Endodermal cell (in vitro differentiated cells): ENCODE measurements at places on chromosomes 2 and 18. TPM values are rescaled to one million over a fixed set of nuclear protein-coding genes. Genes with fewer than 3 reads are reported as not detected.

Gene IL1F10
- total RNA-seq = not detected in 3 replicates

GRCh38 chr2:166700079-166700478 lies 188.2 kb upstream of the XIRP2 start:
- H3K4me1 ChIP-seq = no peaks in the 10 kb centered on the region
- no peaks in the 10 kb centered on the region for H3K36me3 ChIP-seq
- no peak for DNase-seq
- H3K27me3 ChIP-seq = no peaks in the 10 kb centered on the region
- H3K4me3 ChIP-seq = no peak overlapping the region
- H3K27ac ChIP-seq = no peak overlapping the region

DNA sequence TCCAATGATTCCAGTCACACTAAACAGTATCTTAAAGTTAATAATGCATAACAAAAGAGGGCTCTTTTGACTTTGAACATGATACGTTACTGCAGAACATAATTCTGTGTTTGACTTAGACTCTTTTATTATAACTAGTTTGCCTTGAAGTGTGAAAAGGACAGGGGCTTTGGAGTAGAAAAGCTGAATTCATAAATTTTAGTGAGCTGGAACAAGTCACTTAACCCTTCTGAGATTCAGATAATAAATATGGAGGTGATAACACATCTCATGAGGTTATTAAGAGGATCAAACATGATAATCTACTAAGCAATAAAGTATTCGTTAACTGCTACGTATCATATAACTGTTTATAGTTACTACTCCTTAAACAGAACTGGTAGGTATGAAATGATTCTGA lies 44.7 kb upstream of the FLACC1 start:
- H3K4me1 ChIP-seq = peaks cover 10% of the 10 kb centered on the region
- no peak for DNase-seq
- H3K36me3 ChIP-seq = peaks cover 13% of the 10 kb centered on the region
- H3K4me3 ChIP-seq = no peak overlapping the region
- H3K27ac ChIP-seq = no peak overlapping the region
- no peaks in the 10 kb centered on the region for H3K27me3 ChIP-seq

DNA sequence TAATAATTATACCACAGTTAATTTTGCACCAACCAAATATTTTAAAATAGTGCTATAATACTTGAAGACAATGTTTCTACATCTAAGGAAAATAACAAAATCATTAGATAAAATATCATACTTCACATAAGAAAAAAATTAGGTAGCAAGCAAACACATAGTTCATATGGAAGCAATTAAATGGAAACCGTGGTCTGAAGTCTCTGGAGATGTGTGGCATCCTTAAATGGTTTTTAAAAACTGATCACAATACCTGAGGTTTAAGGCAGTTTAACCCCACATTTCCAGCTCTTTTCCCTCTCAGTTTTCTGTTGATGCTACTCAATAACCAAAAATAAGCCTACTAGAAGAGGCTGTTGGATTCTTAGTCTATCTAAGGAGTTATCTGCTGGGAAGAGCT lies 71.3 kb downstream of the ASXL2 start:
- H3K36me3 ChIP-seq = peaks cover 47% of the 10 kb centered on the region
- no peak overlapping the region for H3K27ac ChIP-seq
- H3K27me3 ChIP-seq = no peaks in the 10 kb centered on the region
- DNase-seq = no peak

GRCh38 chr2:225027061-225027762 lies 15.1 kb downstream of the DOCK10 start:
- no peaks in the 10 kb centered on the region for H3K36me3 ChIP-seq
- H3K27ac ChIP-seq = no peak overlapping the region
- no peaks in the 10 kb centered on the region for H3K27me3 ChIP-seq
- DNase-seq = no peak

Gene SERPINB2
- not detected in 3 replicates for total RNA-seq

- DNase-seq = no peak
- H3K4me1 ChIP-seq = peaks cover 2% of the 10 kb centered on the region
- H3K27ac ChIP-seq = no peak overlapping the region
Measured at GRCh38 chr2:46157072-46157965, 139.9 kb upstream of the EPAS1 start.

GRCh38 chr2:8234253-8234652 lies 447.6 kb upstream of the ID2 start:
- no peaks in the 10 kb centered on the region for H3K4me1 ChIP-seq
- H3K27ac ChIP-seq = peak overlapping the region; percentile 24
- no peaks in the 10 kb centered on the region for H3K36me3 ChIP-seq
- no peak overlapping the region for H3K4me3 ChIP-seq
- no peaks in the 10 kb centered on the region for H3K27me3 ChIP-seq

GRCh38 chr18:65227970-65228369 lies 522.8 kb upstream of the CDH7 start:
- no peak overlapping the region for H3K4me3 ChIP-seq
- H3K4me1 ChIP-seq = no peaks in the 10 kb centered on the region
- DNase-seq = peak; percentile 49
- no peaks in the 10 kb centered on the region for H3K36me3 ChIP-seq
- no peak overlapping the region for H3K27ac ChIP-seq

GRCh38 chr2:176583607-176584006 lies 314.4 kb downstream of the MTX2 start:
- no peaks in the 10 kb centered on the region for H3K27me3 ChIP-seq
- H3K4me3 ChIP-seq = no peak overlapping the region
- no peaks in the 10 kb centered on the region for H3K4me1 ChIP-seq
- DNase-seq = no peak
- H3K27ac ChIP-seq = no peak overlapping the region
- no peaks in the 10 kb centered on the region for H3K36me3 ChIP-seq

DNA sequence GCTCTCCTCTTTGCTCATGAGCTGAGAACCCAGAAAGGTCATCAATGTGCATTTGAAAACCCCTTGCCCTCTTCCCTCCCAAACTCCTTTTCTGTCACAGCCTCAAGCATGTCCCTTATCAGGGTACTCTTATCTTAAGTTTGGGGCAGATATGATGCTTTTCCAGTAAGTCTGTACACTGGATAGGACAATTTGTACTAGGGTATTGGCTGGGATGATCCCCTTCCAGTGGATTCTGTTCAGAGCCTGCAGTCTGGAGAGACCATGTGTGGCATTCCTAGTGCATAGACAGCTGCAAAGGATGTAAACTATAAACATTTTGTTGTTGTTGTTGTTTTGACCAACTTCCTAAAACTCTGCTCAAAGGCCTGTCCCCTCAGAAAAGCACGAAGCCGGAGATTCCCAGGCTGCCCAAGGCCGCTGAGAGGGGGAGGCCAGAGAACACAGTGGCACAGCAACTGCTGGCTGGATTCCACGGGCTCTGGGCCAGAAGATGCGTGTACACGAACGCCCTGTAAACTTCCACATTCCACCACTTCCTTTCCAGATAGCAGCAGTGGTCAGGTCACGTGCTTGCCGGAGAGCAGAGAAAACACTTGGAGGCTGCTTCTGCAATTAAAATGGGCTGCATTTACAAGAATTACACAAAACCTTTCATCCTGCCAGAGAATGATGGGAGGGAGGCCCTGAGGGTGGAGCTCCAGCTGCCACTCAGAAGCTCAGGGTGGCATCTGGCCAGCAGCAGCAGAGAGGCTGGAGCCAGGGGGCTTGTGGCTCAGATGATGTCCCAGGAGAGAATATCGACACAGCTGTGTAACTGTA lies 42.1 kb downstream of the BMP10 start:
- no peaks in the 10 kb centered on the region for H3K4me1 ChIP-seq
- peak; percentile 58 for DNase-seq
- H3K4me3 ChIP-seq = no peak overlapping the region
- no peaks in the 10 kb centered on the region for H3K27me3 ChIP-seq
- H3K27ac ChIP-seq = no peak overlapping the region

DNA sequence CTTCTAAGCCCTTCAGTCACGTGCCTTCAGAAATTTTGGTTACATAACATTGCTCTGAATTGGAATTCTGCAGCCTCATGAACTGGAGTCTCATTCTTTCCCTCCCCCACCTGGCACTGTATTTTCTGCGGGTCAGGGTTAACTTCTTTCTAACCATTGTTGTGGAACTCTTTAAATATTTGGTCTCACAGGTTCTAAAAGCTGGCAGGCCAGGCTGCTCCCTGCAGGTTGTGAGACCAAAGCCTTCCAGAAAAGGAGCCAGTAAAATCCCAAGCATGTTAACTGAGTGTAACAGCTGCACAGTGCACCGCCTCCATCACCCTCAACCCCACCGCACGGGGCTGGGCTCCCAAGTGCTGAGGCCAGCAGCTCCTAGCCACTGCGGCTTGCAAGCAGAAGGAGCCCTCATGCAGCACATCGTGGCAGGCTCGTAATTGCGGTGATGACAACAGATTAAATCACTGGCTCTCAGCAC lies 174.1 kb upstream of the ALPP start:
- H3K36me3 ChIP-seq = no peaks in the 10 kb centered on the region
- DNase-seq = no peak
- no peak overlapping the region for H3K27ac ChIP-seq
- no peaks in the 10 kb centered on the region for H3K27me3 ChIP-seq
